ENCODE measurements at places on chromosomes 6 and 20.

GRCh38 chr20:40990542-40991120 is 38.0 kb upstream of the TOP1 start:
- DNase-seq: peak; percentile 78

DNA sequence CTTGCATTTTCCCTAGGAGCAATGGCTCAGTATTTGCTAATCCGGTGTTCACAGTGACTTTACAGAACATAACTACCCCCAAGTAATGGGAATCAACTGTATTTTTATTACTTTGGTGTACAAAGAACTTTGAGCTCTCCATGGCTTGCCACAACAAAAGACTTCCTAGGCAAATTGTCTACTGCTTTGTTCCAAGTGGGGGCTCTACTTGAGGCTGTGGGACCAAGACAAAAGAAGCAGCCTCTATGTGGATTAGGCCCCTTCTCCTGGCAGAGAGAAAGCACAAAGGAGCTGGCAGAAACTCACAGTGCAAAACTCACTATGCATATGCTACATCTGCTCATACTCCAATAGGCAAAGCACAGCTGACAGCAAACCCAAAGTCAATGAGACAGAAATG is 853 bp downstream of the WFDC8 start:
- DNase-seq: no peak

- no peak for DNase-seq
Measured at GRCh38 chr6:795046-795685, 102.2 kb upstream of the EXOC2 start.

GRCh38 chr20:58619864-58620431 is 31.1 kb upstream of the STX16 start:
- no peak for DNase-seq

DNA sequence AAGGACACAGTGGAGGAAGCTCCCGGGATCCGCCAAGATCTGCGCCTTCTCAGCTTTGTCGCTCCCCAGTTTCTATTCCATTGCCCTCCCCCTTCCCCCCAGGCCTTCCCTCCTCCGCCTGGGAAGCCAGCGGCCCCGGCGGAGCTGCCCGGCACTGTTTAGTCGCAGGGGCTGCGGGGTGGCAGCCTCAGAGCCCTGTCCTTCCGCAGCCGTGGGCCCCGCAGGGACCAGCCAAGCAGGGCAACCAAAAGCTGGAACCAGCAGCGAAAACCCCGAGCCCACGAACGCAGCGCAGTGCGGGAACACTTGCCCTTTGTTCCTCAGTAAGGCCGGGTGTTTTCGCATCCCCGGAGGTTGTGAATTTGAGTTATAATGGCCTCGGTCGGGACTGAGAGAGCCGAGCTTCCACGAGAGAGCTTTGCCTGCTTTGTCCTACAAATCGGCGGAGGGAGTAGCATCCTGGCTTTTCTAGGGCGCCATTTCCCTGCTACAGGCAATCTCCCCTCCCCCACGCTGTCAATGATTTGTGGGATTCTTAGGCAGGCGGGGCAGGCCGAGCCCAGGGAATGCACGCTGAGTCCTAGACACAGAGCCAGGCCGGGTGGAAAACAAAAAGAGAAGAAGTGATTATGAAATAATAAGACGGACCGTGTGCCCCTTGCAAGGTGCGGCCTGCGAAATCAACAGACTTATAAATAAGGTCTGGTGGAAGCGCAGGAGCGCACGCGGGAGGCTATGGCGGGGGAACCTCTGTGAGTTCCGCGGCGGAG is 4.0 kb upstream of the TUBB2B start:
- DNase-seq: peak; percentile 71

DNA sequence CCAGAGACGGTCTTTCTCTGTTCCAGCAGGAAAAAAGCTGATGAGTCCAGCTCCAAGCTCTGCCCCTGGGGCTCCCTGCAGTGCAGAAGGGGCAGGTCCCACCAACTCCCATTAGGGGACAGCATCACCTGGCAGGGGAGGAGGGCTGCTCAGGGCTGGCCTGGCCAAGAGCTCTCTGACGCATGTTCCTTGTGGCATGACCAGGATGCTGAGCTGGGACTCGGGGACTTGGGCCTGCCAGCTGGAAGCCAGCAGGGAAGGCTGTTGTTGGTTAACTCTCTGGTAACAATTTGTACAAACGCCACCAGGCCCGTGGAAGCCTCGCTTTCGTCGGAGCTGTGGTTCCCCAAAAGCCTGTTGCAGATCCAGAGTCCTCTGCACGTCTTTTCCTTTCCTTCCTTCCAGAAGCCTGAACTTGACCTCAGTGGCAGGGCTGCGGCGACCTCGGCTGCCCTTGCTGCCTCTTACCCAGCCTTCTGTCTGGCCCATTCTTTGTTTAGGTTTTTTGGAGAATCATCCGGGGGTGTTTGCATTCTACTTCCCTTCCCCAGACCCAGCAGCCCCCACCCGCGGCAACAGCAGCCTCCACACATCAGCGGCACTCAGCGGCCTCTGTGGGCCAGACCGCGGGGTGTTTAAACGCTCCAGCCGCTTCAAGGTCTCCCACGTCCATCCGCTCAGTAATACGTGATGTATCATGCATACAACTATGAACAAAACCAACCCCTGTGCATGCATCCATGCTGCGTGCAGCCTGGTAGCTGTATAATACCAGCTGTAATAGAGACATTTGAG is 63.3 kb downstream of the GNAS-AS1 start:
- no peak for DNase-seq

DNA sequence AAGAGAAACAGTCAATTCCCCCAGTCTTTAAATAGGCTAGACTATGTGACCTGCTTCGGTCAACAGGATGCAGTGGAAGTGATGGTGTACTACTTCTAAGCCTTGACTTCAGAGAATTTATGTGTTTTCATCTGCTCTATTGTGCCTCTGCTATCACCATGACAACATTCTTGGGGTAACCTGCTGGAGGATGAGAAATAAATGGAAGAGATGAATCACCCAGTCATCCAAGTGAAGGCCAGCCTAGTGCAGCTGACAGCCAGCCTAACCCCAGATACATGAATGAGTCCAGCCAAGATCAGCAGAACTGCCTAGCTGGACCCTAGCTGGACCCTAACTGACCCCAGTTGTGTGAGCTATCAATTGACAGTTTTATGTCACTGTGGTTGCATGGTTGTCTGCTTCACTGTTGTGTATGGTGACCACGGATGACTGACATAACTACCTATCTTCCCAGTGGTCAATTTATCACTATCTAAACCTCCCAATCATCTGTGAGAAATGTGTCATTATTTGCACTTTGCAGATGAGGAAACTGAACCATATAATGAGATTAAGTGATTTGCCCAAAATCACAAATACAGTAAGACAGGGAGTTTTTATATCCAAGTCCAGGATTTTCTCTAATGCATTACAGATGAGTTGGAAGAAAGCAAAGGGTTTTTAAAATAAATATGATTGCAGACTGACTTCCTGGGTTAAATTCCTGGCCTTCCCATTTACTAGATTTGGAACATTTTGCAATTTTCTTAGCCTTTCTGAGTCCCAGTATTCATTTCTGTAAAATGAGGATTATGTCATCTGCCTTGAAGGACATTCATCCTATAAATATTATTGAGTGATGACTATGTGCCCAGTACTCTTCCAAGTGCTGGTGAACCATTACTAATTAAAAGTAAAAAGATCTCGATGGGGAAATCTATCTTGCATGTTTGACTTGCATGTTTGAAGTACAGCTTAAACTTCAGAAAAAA is 136.4 kb upstream of the PLCB4 start:
- DNase-seq: no peak

- peak; percentile 4 for DNase-seq
Measured at GRCh38 chr6:33123732-33124524, 48.1 kb downstream of the HLA-DPB1 start.

GRCh38 chr20:17023036-17023435 is 203.8 kb upstream of the PCSK2 start:
- no peak for DNase-seq

GRCh38 chr6:44737829-44738528 is 350.5 kb downstream of the CDC5L start:
- DNase-seq: no peak

- no peak for DNase-seq
Measured at GRCh38 chr20:16806061-16806460, 57.9 kb downstream of the OTOR start.

DNA sequence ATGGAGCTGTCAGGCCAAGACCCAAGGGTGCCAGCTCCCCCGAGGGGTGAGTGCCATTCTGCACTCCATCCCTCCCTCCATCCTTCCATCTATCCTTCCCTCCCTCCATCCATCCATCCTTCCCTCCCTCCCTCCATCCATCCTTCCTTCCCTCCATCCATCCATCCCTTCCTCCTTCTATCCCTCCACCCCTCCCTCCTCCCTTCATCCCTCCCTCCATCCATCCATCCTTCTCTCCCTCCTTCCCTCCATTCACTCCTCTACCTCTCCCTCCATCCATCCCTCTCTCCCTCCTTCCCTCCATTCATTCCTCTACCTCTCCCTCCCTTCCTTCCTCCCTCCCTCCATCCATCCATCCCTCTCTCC is 41.3 kb upstream of the MRGBP start:
- DNase-seq: no peak

- no peak for DNase-seq
Measured at GRCh38 chr6:149217466-149217888, 100.0 kb upstream of the TAB2 start.

- DNase-seq: no peak
Measured at GRCh38 chr20:11178946-11179654, 505.3 kb upstream of the JAG1 start.

DNA sequence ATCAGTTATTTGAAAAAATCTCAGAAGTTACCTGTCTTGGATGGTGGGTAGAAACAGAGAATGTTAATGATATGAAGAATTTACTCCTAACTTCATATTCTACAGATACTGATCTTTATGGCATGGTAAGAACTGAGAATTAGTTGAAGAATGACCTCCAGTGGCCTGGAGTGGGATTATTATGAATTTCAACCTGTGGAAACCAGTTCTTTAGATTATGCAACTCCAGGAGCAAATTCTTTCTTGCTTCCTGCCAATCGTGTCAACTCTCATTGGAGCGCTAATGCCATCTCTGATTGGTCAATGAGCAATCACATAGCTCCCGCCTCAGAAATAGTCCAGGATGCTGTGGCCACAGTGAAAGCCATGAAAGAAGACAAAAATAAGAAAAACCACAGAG is 40.6 kb downstream of the LYRM2 start:
- no peak for DNase-seq

DNA sequence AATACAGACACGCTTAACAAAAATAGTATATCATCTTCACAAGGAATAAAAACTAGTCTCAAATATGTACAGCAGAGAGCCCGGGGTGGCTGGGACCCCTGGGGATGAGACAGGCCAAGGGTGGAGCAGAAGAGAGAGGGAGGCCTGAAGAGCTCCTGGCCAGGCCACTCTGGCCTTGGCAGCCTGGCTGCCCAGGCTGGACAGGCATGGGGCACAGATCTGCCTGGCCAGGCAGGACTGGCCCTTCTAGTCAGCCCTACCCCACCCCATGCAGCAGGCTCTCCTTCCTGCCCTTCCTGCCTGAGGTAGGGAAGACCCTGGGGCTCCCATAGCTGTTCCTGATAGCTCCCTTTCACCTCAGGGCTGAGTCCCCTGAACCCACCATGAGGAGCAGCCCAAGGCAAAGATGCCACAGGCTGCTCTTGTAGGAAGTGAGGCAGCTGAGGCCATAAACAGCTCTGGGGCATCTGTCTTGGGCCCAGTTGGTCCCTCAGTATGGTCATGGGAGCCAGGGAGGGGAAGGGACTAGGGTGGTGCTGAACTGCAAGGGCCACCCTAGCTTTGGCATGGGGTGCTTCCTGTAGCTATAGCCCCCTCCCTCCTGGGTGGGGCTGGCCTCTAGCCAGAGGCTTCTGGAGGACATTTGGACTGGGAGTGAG is 27.1 kb downstream of the COX4I2 start:
- DNase-seq: no peak

DNA sequence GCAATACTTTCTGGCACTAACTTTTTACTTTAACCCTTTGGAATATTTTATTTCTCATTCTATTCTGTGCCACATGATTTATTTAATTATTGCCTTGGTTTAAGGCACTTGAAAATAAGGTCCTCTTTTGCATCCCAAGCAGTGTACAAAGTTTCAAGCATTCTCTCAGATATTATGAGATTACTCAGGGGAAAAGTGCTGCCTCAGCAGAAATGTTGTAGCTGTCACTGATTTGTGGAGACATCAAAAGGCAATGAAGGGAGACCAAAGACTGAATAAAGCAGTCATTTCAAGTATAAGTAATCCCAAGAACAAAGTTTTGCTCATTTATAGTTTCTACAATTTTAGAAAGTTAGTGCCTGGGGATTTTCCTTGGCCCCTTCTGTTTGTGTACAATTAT is 253.0 kb downstream of the RNF144B start:
- no peak for DNase-seq

DNA sequence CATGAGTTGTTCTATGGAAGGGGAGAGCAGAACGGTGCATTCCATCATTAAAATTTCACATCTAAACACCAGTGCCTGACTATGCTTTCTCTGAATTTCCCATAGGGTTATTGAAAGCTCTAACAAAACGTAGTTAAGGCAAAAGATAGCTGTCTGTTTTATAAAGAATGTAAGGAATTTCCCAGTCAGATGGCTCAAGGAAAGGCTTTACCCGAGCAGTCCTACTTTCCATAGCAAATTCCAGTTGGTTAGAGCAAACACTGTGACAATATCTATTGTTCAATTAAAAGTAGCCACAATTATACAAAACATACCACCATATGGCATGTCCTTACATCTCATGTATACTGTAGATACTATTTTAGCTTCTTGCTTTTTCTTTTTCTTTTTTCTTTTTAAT is 1059.5 kb upstream of the FLRT3 start:
- no peak for DNase-seq

GRCh38 chr6:36358226-36358915 is 21.7 kb upstream of the BNIP5 start:
- DNase-seq: no peak

DNA sequence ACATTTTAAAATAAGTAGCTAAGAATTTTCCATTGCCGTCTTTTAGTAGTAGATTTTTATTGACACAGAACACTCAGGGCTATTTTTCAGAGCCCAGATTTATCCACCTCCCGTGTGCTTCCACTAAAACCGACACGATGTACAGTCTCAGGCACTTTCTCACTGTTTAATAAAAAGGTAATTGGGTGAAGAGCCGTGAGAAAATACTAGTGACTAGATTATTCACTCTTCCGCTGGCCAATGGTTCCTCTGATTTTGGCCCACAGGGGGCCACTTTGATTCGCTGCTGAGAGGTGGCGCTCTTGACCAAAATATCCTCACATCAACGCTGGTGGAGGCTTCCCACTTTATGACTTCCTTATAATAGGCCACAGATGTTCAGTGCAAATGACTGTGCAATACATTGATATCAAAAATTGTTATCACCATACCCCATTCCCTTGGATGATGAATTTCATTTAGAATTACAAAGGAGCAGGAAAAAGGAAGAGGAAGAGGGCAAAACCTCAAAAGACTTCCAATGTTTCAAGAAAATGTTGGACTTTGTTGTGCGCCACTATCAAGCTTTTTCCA is 12.3 kb upstream of the HDDC2 start:
- no peak for DNase-seq

GRCh38 chr20:28562510-28562898 is 2695.0 kb upstream of the DEFB115 start:
- no peak for DNase-seq
